ENCODE measurements at places on chromosomes 4 and X. TPM values are rescaled to one million over a fixed set of nuclear protein-coding genes. Genes with fewer than 3 reads are reported as not detected.

The FAM184B gene
- 0.03 TPM for total RNA-seq

DNA sequence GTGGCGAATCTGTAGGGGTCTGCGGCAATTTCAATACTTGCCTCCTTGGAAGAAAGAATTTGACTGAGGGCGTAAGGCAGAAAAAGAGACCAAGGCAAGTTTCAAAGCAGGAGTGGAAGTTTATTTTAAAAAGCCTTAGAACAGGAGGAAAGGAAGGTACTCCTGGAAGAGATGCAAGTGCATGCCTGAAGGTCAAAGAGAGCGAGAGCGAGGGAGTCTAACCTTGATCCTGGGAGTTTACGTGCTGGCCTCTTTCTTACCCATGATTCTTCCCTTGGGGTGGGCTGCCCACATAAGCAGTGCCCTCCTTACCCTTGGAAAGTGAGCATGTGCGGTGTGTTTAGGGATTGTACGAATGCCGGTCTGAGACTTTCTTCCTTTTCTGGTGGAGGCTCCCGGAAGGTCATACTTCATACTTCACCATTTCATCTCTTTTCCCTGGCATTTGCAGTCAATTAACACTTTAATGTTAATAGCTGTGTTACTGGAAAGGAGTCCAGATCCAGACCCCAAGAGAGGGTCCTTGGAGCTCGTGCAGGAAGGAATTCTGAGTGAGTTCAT lies 40.0 kb downstream of the ARSD start:
- H3K27ac ChIP-seq, result no peak overlapping the region
- H3K4me3 ChIP-seq, result no peak overlapping the region
- H3K4me1 ChIP-seq, result peaks cover 22% of the 10 kb centered on the region
- DNase-seq, result no peak
- no peaks in the 10 kb centered on the region for H3K27me3 ChIP-seq

- no peak overlapping the region for H3K27ac ChIP-seq
- no peak overlapping the region for H3K4me3 ChIP-seq
- H3K4me1 ChIP-seq, result no peaks in the 10 kb centered on the region
- DNase-seq, result no peak
- H3K36me3 ChIP-seq, result no peaks in the 10 kb centered on the region
- H3K27me3 ChIP-seq, result no peaks in the 10 kb centered on the region
Observed at GRCh38 chrX:15785176-15785750, 5.0 kb upstream of the ZRSR2 start.

DNA sequence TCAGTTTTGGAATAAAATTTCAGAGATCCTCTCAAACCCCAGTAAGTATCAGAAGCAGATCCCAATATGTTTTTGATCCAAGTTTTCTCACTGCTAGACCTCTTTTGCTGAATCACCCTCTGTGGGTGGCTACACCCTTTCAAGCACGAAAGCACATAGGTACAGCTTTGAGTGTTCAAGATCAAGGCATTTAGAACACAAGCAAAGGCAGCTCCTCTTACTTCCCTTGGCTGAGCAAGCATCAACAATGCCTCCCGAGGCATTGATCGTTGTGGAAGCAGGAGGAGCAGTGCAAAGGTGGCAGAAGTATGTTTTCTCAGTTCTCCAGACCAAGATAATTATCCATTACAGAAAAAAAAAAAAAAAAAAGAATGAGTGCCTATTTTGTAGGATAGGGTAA lies 72.0 kb upstream of the TSPAN7 start:
- H3K27me3 ChIP-seq, result no peaks in the 10 kb centered on the region
- no peak for DNase-seq
- no peak overlapping the region for H3K4me3 ChIP-seq
- no peaks in the 10 kb centered on the region for H3K4me1 ChIP-seq
- no peaks in the 10 kb centered on the region for H3K36me3 ChIP-seq
